ENCODE measurements at places on chromosomes 3 and 15.

- DNase-seq = no peak
These were observed 30.9 kb upstream of the MUC13 start for GRCh38 chr3:124965413-124965812.

GRCh38 chr3:194938845-194939531, 253.3 kb downstream of the FAM43A start:
- no peak for DNase-seq

DNA sequence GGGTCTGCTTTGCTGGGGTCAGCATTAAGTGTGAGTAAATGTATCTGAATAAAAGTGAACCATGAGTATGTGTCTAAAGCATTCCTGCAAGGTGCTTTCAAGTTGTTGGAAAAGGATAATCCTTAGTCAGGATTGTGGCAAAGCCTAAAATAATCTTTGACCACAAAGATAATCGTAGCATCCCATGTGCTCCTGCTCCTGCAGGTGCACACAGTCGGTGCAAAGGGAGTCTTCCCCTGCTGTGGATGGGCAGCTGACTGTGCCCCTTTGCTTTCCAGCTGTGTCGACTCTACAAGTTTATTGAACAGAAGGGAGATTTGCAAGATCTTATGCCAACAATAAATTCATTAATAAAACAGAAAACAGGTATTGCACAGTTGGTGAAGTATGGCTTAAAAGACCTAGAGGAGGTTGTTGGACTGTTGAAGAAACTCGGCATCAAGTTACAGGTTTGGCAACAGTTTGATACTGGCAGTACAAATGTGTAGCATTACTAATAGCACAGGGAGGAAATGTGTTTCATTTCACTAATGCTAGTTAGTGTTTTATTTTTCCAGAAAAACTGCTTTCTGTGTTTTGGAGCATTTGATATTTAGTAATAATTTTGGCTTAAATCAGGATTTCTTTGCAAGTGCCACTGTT, 22.6 kb downstream of the SRP14 start:
- no peak for DNase-seq

DNA sequence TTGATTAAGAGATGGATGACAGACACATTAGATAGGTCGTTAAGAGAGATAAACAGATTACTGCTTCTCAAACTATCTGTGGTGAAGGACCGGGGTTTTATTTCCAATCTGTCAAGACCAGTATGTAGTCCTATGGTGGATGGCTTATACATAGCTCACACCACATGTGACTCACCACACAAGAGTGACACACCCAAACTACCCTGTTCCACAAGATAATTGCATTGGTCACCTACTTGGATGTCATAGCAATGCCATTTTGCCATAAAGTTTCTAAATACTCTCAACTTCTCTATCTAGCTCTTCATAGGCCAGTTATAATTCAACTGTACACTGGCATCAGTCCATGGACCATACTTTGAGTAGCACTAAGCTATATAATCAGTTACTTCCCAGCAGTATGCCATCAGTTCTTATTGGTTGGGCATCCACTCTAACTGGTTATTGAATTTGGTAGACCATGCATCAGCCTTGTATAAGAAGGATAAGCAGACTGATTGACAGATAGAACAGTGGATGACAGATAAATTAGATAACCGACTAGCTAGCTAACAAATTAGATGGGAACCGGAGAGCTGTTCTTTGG, 11.6 kb downstream of the WWTR1 start:
- no peak for DNase-seq

- no peak for DNase-seq
These were observed 1109.5 kb downstream of the NSUN3 start for GRCh38 chr3:95172164-95172943.

GRCh38 chr15:64454282-64454681, 6.1 kb upstream of the ZNF609 start:
- no peak for DNase-seq

- no peak for DNase-seq
These were observed 33.3 kb downstream of the TFDP2 start for GRCh38 chr3:142115867-142116668.

- no peak for DNase-seq
These were observed 62.4 kb upstream of the SIAH2 start for GRCh38 chr3:150825192-150825915.

- no peak for DNase-seq
These were observed 46.0 kb downstream of the TEX9 start for GRCh38 chr15:56411122-56411749.

DNA sequence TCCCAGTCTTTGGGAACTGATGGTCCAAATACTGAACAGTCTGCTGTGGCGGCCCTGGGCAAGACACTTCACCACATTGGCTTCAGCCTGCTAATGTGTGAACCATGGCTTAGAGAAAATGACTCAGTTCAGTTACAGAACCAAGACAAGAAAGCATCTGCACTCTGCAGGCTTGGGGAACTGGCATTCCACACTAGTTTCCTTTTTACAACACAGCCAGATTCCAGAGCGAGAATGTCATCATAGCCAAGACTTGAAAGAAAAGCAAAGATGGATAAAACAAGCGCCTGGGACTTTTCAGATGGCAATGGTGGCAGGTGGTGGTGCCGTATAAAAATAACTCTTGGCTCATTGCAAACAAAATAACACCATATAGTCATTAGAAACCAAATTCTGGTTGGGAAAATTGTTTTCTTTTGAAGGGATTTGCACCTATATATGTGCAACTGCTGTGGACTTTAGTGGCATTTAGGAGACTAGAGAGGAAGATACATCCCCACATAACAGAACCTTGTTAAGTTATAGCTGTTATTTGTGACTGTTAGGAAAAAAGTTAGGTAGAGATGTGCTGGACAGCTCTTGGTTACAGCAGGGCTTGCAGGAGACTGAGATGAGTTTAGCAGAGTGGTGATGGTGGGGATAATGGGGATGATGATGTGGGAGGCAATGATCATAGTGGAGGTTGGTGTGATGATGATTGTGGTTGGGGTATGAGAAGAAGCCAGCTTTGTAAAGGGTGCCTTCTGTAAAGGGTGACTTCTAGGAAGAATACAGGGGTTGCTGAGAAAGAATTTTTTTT, 273.6 kb downstream of the THRB start:
- no peak for DNase-seq

- no peak for DNase-seq
These were observed 92.2 kb downstream of the CMSS1 start for GRCh38 chr3:99909714-99910495.

DNA sequence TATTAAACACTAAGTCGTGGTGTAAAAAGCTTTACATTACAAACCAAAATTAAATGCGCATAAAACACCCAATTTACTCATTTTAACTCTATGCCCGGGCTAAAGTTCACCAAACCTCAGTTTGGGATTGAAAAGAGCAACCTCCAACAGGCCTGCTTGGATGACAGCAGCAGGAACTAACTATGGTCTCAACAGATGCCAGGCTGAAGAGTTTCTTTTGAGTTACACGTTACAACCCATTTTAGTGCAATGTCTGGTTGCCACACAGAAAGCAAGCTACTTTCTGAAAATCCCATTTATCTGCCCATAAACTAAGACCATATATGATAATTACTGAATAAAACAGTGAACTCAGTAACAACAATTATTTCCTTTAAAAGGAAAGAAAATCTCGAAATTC, 2.2 kb downstream of the SATB1 start:
- DNase-seq = no peak

All from GM20000 (cell line).